ENCODE measurements at places on chromosomes 5 and 9. TPM values are rescaled to one million over a fixed set of nuclear protein-coding genes. Genes with fewer than 3 reads are reported as not detected.

Gene PRDM9
- total RNA-seq, result not detected

Gene PCDHB4
- total RNA-seq, result 1.5 TPM

Gene CCDC69
- 178 TPM for total RNA-seq

Gene ABLIM3
- total RNA-seq, result 130 TPM

Gene FOXD4L6
- total RNA-seq, result not detected
